ENCODE measurements at places on chromosomes 3 and 15.

- DNase-seq = no peak
Measured at GRCh38 chr3:89624494-89624893, 517.1 kb downstream of the EPHA3 start.

DNA sequence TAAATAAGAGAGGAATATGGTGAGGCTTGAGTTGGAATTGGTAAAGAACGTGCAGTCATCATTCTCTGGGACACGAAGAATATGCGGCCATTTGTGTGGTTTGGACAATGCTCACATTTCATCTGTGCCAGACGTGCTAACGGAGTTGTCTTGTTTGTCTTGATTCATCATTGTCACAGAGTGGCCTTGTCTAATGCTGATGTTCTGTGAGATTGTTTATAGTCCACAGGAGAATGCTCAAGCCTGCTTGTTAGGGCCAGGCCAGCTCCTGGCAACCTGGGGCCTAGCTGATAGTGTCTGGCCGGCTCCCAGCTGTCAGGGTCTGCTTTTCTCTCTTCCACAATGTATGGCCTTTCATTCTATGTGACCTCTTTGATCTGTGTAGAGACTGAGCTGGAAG is 384.7 kb downstream of the EDEM1 start:
- DNase-seq = no peak

- no peak for DNase-seq
Measured at GRCh38 chr3:32684029-32684799, 774 bp upstream of the CNOT10 start.

GRCh38 chr15:81941479-81941878 is 104.3 kb downstream of the MEX3B start:
- DNase-seq = no peak

- DNase-seq = no peak
Measured at GRCh38 chr15:98866511-98866910, 141.1 kb downstream of the PGPEP1L start.

DNA sequence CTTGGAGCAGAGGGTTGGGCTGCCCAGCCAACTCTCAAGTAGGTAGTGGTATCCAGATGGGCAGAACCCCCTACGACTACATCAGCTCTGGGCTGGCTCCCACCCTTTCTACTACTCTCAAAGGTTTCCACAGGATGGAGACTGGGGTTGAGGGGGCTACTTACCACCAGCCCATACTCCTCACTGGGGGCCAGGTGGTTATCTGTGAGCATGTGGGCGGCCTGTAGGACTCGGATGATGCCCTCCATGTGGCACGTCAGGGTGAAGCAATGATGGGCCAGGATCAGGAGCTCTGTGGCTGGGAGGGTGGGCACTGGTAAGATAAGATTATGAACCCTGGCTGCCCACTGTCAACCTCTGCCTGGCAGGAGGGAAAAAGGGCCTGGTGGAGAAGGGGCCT is 33.4 kb downstream of the EIF3J start:
- DNase-seq = no peak

GRCh38 chr3:189718215-189718614 is 87.0 kb downstream of the TP63 start:
- DNase-seq = no peak

GRCh38 chr3:112640276-112640929 is 540 bp downstream of the CCDC80 start:
- no peak for DNase-seq

DNA sequence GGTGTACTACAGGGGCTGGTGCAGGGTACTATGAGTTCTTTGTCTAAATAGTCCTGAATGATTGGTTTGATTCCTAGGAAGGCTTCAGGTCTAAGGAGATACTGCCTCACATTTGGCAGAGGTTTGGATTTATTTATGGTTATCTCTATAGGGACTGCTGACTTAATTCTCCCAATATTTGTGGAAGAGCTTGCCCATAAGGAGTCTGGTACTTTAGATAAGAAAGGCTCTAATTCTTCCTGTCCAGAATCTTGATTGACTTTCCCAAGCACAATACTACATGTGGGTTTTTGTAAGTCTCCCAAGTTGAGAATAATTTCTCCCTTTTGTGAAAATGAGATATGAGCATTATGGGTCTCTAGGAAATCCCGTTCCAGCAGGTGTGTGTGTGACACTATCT is 36.7 kb upstream of the AP4E1 start:
- no peak for DNase-seq

- DNase-seq = no peak
Measured at GRCh38 chr15:84023636-84024035, 211.9 kb upstream of the GOLGA6L4 start.

- DNase-seq = no peak
Measured at GRCh38 chr3:154040283-154040682, 80.9 kb upstream of the ARHGEF26 start.

DNA sequence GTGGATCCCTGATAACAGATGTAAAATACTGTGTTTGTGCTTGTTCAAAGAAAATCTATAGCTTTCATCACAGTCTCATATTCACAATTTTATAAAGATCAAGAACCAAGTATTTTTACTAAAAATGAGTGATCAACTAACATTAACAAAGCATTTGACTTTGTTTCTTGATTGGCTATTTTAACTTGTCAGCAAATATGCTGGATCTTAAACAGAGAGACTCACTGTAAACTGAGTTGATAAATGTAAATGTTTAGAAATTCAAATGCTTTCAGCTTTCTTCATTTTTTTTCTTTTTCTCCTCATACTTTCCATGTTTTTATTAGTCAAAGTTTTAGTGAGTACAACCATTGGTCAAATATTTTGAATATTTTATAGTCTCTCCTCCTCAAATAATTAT is 923.0 kb upstream of the NR2F2 start:
- no peak for DNase-seq

DNA sequence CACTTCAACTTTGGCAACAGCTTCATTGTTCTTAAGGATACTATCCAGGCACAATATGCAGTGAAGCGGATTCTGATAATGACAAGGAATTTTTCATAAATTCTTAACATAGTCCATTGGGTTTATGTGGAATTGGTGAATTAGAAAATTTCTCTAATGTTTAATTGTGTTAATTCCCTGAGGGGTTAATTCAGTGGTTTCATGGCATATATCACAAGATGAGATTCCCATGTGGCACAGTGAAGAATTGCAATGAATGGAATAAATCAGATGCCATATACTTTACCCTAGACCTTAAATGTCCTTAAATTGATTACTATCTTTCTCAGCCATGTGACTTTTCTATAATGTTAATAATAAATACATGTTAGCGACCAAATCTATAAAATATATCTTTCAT is 1244.1 kb downstream of the ROBO2 start:
- no peak for DNase-seq

DNA sequence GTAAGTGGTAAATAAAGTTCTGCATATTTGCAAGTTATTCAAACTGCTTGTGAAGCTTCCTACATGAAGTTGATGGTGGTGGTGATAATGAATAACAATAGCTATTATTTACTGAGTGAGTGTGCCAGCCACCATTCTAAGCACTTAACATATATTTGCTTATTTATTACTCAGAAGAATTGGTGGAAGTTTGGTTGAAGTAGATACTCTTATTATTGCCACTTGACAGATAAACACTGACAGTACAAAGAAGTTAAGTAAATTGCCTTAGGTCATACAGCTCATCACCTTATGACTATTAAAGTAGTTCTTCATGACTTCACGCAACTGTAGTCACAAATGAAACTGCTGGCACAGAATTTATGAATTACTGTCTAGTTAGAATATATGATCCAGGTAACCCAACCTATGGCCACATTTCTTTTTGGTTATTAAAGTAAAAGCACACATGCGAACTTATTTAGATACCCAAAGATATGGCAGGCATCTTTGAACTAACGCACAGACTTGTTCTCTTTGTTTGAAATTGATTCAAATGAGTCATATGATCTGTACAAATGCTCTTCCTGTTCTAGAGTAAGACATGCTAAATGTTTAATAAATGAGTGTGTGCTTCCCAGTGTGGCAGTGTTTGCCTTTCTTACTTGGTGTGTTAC is 99.8 kb upstream of the NR2F2 start:
- DNase-seq = no peak

GRCh38 chr3:14539384-14539741 is 779 bp downstream of the GRIP2 start:
- DNase-seq = no peak

- DNase-seq = no peak
Measured at GRCh38 chr15:58077427-58077826, 11.9 kb upstream of the ALDH1A2 start.

- DNase-seq = no peak
Measured at GRCh38 chr3:112043621-112044201, 9.2 kb downstream of the TMPRSS7 start.

GRCh38 chr15:67760901-67761300 is 64.4 kb upstream of the SKOR1 start:
- DNase-seq = no peak

DNA sequence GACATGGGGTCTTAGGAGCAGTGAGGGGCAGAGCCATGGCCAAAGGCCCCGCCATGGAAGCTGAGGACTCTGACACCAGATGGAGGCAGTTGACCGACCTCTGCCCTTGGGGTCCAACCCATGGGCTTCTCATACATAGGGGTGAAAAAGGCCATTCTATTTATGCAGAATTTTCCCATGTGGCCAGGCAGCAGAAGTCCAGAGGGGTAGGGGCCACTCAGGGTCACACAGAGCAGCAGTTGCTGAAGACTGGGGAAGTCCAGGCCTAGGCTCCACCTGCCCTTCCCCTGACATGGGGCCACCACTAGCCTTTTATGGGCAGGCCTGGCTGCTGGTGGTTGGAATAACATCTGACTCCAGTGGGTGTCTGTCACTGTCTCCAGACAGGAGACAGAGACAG is 6.4 kb downstream of the PRSS50 start:
- no peak for DNase-seq

GRCh38 chr3:6204891-6205290 is 656.0 kb upstream of the GRM7 start:
- DNase-seq = no peak

- DNase-seq = no peak
Measured at GRCh38 chr3:150331978-150332568, 76.0 kb upstream of the TSC22D2 start.

DNA sequence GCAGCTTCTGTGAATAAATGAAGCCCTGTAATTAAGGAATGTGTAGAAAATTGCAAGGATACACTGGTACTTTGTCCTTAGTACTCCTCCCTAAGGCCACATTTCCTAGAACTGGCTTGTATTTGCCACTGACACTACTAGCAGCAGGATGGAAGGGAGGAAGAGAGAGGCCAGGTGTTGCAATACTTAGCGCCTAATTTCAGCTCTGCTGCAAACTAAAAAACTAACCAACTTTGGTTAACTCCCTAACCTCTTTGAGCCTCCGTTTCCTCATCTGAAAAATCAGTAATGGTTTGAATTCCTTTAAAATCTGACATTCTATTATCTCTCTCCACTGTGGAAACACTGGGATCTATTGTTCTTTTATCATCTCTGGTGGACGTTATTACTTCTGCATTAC is 257.0 kb downstream of the SV2B start:
- DNase-seq = no peak

DNA sequence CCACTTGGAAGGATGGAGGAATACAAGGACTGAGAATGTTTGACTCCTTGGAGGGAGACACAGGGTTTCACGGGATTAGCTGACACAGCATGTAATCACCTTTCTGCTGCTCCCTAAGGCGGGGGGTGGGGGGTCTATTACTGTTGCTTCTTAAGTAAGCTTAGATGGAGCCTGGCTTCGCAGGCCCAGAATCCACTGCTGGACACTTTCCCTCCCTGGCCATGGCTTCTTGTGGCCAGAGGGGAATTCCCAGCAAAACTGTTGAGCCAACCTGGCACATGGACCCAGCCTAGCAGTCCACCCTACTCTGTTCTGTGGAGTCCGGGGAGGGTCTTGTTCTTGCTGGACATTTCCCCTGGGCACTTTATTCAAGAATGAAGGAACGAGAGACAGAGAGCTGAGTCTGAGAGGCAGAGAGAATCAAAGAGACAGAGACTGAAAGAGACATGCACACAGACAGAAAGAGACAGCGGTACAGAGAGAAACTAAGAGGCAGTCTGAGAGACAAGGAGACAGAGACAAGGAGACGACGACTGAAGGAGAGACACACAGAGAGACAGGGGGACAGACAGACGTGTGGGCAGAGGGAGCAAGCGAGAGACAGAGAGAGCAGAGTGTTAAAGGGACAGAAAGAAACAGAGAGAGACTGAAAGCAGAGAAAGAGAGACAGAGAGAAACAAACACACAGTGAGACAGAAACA is 55.6 kb upstream of the DLG1 start:
- DNase-seq = no peak

DNA sequence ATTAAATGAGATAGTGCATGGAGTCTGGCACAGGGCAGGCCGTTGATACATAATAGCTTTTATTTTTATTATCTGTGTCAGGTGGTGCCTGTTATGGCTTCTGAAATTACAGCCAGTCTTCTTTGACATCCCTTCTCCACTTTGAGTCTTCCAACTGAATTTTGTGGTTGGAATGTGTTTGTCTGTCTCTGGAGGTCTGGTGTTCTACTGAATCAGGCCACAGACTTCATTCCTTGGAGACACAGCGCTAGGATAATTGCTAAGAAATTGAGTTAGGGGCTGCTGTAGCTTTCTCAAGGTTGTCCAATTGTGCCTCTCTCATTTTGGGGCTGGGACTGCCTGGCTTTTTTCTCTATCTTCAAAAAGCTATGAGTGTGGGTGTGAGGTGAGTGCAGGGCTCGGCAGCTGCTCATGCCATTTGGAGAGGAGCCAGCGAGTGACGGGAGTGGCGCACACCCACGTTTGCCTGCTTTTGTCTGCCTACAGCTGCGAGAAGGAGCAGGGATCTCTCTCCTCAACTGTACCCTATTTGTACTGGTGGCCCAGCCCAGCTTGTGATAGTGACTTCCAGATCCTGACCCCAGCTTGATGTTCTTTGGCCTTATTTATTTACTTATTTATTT is 49.8 kb upstream of the SYN2 start:
- DNase-seq = no peak

GRCh38 chr15:29143909-29144635 is 125.5 kb downstream of the NSMCE3 start:
- DNase-seq = no peak

- DNase-seq = no peak
Measured at GRCh38 chr3:39809181-39809994, at the start of gene MYRIP. Gene MYRIP, plus strand, starts transcription at chr3:39809609. Its CDS starts 91,208 bp downstream, at chr3:39900817.

- DNase-seq = no peak
Measured at GRCh38 chr15:43429687-43430086, 58.8 kb downstream of the TUBGCP4 start.

- peak; percentile 12 for DNase-seq
Measured at GRCh38 chr3:13040361-13041074, 32.7 kb downstream of the IQSEC1 start.

All from stimulated activated CD4-positive, alpha-beta T cell treated with anti-CD3 and anti-CD28 coated beads, Interleukin-1b, Interleukin-23, amount 100 ng/mL, for 24 hours (primary cell).